ENCODE measurements at places on chromosomes 7 and 10.

GRCh38 chr7:105988276-105988675 is 25.2 kb downstream of the CDHR3 start:
- DNase-seq = no peak

DNA sequence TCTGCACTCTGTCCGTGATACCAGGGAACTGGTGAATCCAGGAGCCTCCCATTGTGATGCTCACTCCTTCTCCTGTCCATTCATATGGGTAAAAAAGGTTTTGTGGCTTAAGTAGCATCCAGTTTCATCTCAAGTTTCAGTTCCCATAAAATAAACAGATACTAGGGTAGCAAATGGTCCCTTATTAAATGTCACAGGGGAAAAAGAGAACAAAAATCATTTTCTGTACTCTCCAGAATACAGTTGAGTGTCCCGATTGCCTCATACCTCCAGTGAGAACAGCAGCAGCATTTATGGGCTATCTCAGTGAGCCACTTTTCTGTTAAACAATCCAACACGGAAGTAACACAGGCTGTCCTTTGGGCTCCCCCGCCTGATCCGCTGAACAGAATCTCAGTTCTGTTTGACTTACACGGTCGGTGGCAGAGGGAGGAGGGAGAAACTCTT is 179.6 kb downstream of the CELF2 start:
- peak; percentile 21 for DNase-seq

DNA sequence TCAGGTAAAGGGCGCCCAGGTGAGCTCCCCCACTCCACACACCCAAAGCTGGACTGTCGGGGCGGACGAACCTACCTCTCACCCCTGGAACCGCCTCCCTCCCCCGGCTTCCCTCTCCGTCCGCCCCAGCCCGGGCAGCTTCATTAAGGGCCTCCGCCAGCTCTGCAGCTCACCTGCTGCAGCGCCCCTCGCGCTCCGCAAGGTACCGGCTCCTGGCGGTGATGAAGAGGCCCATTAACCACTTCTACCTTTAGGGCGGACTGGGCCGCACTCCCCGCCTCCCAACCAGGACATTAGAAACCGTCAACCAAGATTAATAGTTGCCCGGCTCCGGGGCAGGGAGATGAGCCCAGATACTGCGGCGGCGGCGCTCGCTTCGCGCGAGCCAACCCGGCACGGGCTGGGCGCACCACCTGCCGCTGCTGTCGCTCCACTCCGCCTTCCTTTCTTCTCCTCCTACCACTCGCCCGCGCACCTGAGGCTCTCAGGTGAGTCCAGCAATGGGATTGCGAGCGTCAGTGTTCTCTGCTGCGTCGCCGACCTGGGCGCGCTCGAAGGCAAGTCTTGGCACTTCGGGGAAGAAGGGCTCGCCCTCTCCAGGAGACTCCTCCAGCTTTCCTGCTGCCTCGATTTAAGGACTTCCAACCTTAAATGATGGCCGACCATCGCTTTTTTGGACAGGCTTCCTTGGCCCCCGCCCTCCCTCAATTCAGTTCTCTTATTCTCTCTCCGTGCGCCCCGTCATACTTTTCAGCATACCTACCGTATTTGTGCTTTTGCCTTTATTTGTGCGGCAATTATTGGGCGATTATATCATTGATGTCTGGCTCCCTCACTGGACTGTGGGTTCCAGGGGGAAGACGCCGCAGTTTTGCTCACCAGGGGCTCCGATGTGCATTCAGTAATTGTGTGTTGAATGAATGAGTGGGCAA is 13.6 kb upstream of the KAZALD1 start:
- no peak for DNase-seq

- no peak for DNase-seq
Measured at GRCh38 chr7:134196439-134196838, 69.3 kb downstream of the LRGUK start.

- no peak for DNase-seq
Measured at GRCh38 chr10:24515481-24515880, 208.2 kb downstream of the ARHGAP21 start.

GRCh38 chr10:48606530-48607355 is 1.9 kb upstream of the ARHGAP22 start:
- peak; percentile 93 for DNase-seq

DNA sequence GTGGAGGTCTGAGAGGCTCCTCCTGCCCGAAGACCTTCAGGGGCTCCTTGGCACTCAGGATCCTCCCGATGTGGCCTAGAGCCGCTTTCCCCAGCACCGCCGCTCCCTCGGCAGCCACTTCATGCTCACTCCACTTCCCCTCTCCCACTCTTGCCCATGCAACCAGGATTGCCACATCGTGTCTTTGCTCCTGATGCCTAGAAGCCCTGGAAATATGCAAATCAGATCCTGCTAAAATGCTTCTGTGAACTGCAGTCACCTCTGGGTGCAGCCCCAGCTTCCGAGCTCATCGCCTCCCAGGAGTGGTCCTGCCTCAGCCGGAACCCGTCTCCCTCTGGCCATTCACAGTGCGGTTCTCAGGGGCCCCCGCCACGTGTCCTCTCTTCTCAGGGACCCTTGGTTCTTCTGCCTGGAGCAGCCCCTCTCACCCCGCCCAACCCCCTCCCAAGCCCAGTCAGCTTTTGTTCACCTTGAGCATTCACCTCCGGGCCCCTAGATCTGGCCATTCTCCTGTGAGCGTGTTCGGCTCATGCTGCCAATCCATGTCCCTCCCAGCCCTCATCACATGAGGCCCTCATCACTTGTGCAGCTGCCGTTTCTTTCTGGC is 175.5 kb downstream of the ADARB2 start:
- DNase-seq = no peak

DNA sequence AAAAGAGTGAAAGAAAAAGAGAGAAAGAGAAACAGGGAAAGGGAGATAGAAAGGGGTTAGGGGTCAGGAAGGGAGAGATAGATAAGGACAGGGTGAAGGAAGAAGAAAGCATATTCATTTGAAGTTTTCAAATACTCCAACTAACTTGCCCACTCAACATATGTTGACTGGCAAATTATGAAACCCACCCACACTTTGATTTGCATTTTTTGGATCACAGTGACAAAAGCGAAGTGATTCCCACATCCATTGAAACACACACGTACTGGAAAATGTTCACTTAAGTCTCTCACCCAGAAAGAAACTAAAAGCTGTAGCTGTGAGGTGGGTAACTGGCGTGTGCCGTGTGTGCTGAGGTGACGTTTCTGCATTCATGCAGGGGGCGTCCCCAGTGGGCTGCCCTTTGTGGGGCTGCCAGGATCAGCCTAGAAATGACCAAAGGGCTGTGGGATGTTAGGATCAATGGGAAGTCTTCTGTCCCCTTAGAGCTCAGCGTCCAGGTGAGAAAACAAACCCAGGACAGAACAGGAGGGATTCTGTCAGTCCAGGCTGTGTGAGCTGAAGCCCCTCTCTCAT is 134.9 kb upstream of the ADARB2 start:
- no peak for DNase-seq

DNA sequence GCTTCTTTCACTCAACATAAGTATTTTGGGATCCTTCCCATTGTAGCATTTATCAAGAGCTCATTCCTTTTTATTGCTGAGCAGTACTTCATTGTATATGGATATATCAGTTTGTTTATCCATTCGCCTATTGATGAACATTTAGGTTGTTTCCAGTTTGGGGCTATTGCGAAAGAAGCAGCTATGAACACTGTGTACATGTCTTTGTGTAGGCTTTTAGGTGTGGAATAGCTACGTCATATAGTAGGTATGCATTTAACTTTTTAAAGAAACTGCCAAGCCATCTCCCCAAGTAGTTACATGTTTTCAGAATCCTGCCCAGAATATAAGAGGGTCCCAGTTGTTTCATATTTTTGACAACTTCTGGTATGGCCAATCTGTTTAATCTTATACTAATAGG is 468.1 kb downstream of the IPMK start:
- no peak for DNase-seq

DNA sequence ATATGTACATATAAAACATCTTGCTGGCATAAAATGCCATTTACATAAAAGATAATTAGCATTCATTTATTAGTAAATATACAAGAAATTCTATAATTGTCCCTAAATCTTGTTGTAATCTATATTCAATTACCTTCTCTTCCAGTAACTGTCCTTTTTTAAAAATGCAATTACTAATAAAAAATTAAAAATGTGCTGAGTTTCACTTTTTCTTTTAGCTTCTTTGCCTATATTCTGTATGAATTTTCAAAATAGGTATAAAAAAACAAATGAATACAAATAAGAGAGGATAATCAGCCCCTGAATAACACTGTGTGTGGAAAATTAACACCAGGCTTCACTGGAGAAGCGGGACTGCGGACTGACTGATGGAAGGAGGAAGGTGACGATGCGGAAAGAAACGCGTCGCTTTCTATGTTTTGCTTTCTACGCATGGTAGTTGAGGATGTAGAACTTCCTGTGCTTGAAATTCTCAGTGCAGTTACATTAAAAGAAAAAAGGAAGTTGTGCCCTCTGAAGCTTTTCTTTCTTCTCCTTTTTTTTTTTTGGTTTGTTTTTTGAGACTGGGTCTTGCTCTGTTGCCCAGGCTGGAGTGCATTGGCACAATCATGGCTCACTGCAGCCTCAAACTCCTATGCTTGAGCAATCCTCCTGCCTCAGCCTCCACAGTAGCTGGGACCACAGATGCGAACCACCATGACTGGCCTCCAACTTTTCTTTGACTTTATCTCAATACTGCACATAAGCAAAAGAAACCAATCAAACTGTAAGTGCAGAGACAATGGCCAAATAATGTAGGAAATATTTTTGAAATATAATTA is 7.4 kb upstream of the ZMYND11 start:
- DNase-seq = no peak

DNA sequence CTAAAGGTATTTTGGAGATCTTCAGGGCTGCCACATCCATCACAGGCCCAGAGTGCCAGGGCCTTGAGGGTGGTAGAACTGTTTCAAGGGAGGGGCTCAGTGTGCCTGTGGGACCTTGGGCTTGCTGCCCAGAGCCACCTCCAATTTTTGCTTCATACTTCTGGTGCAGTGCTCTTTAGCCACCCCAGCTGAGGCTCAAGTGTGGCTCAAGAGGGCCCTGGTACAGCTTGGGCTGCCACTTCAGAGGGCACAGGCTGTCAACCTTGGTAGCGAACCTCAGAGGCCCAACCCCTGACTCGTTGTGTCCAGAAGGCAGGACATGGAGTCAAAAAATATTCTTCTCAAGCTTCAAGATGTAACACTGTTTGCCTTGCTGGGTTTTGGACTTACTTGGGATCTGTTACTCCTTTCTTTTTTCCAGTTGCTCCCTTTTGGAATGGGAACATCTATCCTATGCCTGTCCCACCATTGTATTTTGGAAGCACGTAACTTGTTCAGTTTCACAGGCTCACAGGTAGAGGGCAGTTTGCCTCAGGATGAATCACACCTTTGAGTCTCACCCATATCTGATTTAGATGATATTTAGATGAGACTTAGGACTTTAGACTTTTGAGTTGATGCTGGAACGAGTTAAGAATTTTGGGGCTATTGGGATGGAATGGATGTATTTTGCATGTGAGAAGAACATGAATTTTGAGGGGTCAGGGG is 224.8 kb downstream of the RPS24 start:
- DNase-seq = no peak

- peak; percentile 48 for DNase-seq
Measured at GRCh38 chr10:58570307-58570723, 57.6 kb downstream of the BICC1 start.

DNA sequence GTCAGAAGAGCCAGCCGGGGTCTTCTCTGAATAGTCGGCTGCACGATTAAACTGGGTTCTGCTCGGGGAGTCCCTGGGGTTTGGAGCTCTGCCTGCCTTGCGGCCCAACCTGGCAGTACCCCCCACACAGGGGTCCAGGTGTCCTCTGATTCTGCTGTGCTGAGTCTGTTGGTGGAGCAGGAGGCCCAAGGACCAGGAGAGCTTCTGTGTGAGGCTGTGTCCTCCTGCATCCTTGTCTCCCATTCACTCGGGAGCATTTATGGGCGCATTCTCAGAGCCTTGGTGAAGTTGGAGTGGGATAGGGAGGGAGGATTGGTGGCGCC is 14.2 kb downstream of the INPP5A start:
- no peak for DNase-seq

GRCh38 chr7:159114981-159115380 is 29.7 kb downstream of the VIPR2 start:
- no peak for DNase-seq

- no peak for DNase-seq
Measured at GRCh38 chr10:82625512-82626189, 750.7 kb downstream of the NRG3 start.

GRCh38 chr7:79471699-79472098 is 18.2 kb upstream of the MAGI2 start:
- no peak for DNase-seq

GRCh38 chr7:117229350-117229749 is 93.5 kb downstream of the WNT2 start:
- no peak for DNase-seq

DNA sequence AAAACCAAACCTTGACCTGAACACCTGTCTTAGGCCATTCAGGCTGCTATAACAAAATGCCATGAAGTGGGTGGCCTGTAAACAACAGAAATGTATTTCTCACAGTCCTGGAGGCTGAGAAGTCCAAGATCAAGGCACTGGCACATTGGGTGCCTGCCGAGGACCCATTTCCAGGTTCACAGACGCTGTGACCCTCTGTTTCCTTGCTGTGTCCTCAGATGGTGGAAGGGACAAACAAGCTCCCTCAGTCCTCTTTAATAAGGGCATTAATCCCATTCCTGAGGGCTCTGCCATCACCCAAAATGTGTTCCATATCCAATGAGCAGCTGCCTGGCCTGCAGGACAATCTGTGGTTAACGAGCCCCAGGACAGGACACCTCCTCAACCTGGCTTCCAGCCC is 67.6 kb downstream of the ITGB1 start:
- no peak for DNase-seq

DNA sequence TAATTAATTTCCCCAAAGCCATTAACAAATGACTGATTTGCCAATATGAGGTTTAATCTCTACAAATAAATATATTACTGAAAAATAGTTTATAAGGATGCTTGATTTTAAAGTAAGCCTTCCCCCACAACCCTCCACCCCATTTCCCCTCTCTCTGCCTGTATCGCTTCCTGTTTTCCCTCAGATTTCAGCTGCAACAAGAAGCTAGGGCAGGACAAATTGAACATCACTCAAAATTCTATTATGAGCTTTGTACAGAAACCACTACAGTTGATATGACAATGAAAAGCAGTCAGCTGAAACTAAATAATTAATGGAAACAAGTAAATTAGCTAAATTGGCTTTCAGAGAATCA is 109.0 kb upstream of the SP4 start:
- no peak for DNase-seq

DNA sequence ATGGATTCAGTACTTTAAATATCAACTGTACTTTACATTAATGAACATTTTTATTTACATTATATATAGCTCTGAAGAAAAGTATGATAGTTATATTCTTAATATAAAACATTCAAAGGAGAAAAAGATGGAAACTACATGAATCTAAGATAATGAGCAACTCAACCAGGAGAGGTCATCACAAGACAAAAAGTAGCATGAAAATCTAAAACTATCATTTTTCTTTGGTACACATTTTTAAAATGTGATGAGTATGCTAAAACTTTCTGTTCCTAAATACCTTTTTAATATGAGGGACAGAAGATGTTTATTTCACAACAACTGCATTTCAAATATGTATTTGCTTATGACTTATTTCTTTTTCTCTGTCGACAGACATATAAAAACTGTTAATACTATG is 2.4 kb downstream of the CNTNAP2 start:
- peak; percentile 3 for DNase-seq

Data from fibroblast of skin of right biceps (primary cell).